H9 (cell line): ENCODE measurements at places on chromosomes 1 and 21. TPM values are rescaled to one million over a fixed set of nuclear protein-coding genes. Genes with fewer than 3 reads are reported as not detected.

- H3K27ac ChIP-seq: no peak overlapping the region
- no peak overlapping the region for H3K4me3 ChIP-seq
- no peak for DNase-seq
- H3K4me1 ChIP-seq: no peaks in the 10 kb centered on the region
Measured at GRCh38 chr1:197677752-197678295, 97.5 kb downstream of the DENND1B start.

SH2D5 gene
- 7.2 and 8.7 TPM in 2 replicates for total RNA-seq

- H3K4me1 ChIP-seq: no peaks in the 10 kb centered on the region
- no peak overlapping the region for H3K4me3 ChIP-seq
- peaks cover 47% of the 10 kb centered on the region for H3K36me3 ChIP-seq
- no peaks in the 10 kb centered on the region for H3K27me3 ChIP-seq
- no peak overlapping the region for H3K27ac ChIP-seq
- DNase-seq: no peak
Measured at GRCh38 chr1:117871013-117871412, 58.4 kb downstream of the GDAP2 start.

GRCh38 chr1:39640861-39641260, 1.4 kb upstream of the HEYL start:
- DNase-seq: no peak
- no peaks in the 10 kb centered on the region for H3K4me1 ChIP-seq
- no peak overlapping the region for H3K27ac ChIP-seq
- H3K36me3 ChIP-seq: no peaks in the 10 kb centered on the region
- peaks cover 10% of the 10 kb centered on the region; the same call in 1 of the 2 replicates for H3K27me3 ChIP-seq
- no peak overlapping the region for H3K4me3 ChIP-seq

SIPA1L2 gene
- total RNA-seq: 5.2 and 5.6 TPM in 2 replicates

MSH4 gene
- total RNA-seq: 0.53 and 0.63 TPM in 2 replicates

BTBD8 gene
- 1.4 and 1.7 TPM in 2 replicates for total RNA-seq

- no peak overlapping the region for H3K4me3 ChIP-seq
- no peak overlapping the region for H3K27ac ChIP-seq
- H3K36me3 ChIP-seq: no peaks in the 10 kb centered on the region
- H3K27me3 ChIP-seq: no peaks in the 10 kb centered on the region
- H3K4me1 ChIP-seq: no peaks in the 10 kb centered on the region; the same call in 1 of the 2 replicates
- DNase-seq: no peak
Measured at GRCh38 chr1:220330265-220330664, 58.0 kb upstream of the RAB3GAP2 start.

GRCh38 chr1:198845271-198845670, 206.4 kb downstream of the PTPRC start:
- no peaks in the 10 kb centered on the region for H3K36me3 ChIP-seq
- H3K4me1 ChIP-seq: no peaks in the 10 kb centered on the region
- no peaks in the 10 kb centered on the region for H3K27me3 ChIP-seq
- no peak overlapping the region for H3K4me3 ChIP-seq

GRCh38 chr1:214341932-214342331, 61.0 kb downstream of the SMYD2 start:
- peaks cover 13% of the 10 kb centered on the region for H3K36me3 ChIP-seq
- no peak for DNase-seq
- H3K27me3 ChIP-seq: no peaks in the 10 kb centered on the region
- H3K4me3 ChIP-seq: no peak overlapping the region
- no peak overlapping the region for H3K27ac ChIP-seq

- H3K36me3 ChIP-seq: peaks cover 7% of the 10 kb centered on the region
- DNase-seq: no peak
- H3K27ac ChIP-seq: no peak overlapping the region
- no peaks in the 10 kb centered on the region for H3K27me3 ChIP-seq
- no peak overlapping the region for H3K4me3 ChIP-seq
Measured at GRCh38 chr1:172724765-172725613, 66.1 kb downstream of the FASLG start.

- no peaks in the 10 kb centered on the region for H3K36me3 ChIP-seq
- no peak for DNase-seq
- peak overlapping the region; percentile 73 for H3K4me3 ChIP-seq
- no peak overlapping the region for H3K27ac ChIP-seq
Measured at GRCh38 chr1:19800076-19800804, 524 bp upstream of the TMCO4 start.

- H3K4me3 ChIP-seq: no peak overlapping the region
- no peak overlapping the region for H3K27ac ChIP-seq
- no peak for DNase-seq
- H3K4me1 ChIP-seq: no peaks in the 10 kb centered on the region
- H3K27me3 ChIP-seq: peaks cover 4% of the 10 kb centered on the region; the same call in 1 of the 2 replicates
- H3K36me3 ChIP-seq: peaks cover 18% of the 10 kb centered on the region
Measured at GRCh38 chr1:32864375-32865019, 6.2 kb downstream of the FNDC5 start.

GRCh38 chr1:28867850-28868249, 46.5 kb upstream of the EPB41 start:
- no peak overlapping the region for H3K4me3 ChIP-seq
- no peaks in the 10 kb centered on the region for H3K27me3 ChIP-seq
- DNase-seq: no peak

GRCh38 chr1:29251164-29252124, 15.1 kb downstream of the PTPRU start:
- no peaks in the 10 kb centered on the region for H3K27me3 ChIP-seq
- no peak overlapping the region for H3K27ac ChIP-seq
- H3K4me1 ChIP-seq: peaks cover 18% of the 10 kb centered on the region; the same call in 1 of the 2 replicates
- no peak for DNase-seq
- no peaks in the 10 kb centered on the region for H3K36me3 ChIP-seq

ZNF593OS gene
- total RNA-seq: not detected in 2 replicates

DNA sequence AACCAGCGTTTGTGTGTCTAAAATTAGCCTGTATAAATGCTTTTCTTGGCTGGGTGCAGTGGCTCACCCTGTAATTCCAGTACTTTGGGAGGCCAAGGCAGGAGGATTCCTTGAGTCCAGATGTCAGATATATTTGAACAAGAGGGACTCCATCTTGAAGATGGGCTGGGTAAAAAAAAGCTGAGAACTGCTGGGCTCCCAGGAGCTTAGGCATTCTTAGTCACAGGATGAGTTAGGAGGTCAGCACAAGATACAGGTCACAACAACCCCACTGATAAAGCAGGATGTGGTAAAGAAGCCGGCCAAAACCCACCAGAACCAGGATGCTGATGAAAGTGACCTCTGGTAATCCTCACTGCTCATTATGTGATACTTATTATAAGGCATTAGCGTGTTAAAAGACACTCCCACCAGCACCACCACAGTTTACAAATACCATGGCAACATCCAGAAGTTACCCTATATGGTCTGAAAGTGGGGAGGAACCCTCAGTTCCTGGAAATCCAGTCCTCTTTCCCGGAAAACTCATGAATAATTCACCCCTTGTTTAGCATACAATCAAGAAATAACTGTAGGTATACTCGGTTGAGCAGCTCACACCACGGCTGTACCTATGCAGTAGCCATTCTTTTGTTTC, 36.2 kb upstream of the ZNF496 start:
- no peak for DNase-seq
- no peaks in the 10 kb centered on the region for H3K27me3 ChIP-seq
- H3K4me3 ChIP-seq: no peak overlapping the region

LCE3E gene
- not detected in 2 replicates for total RNA-seq

DNA sequence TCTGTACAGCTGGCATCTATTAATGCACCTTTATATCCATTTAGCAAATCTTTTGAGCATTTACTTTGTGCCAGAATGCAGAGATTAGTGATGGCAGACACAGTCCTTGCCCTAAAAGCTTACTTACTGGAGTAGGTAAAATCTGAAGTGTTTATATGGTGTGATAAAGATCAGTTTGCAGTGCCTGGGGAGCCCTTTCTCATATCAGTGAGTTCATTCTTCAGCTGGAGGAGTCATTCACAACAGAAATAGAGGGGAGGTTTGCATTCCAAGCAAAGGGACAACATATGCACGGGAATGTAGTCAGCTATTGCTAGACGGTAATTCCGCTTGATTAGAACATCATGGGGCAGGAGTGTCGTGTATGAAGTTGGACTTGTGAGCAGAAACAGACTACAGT, 8.4 kb downstream of the SLC35F3 start:
- no peaks in the 10 kb centered on the region for H3K27me3 ChIP-seq
- no peak overlapping the region for H3K4me3 ChIP-seq
- H3K36me3 ChIP-seq: 0 out of 2 replicates have a peak, but pooled peaks cover 2% of the 10 kb centered on the region
- H3K27ac ChIP-seq: no peak overlapping the region

COL11A1 gene
- total RNA-seq: 7.0 and 7.5 TPM in 2 replicates

DNA sequence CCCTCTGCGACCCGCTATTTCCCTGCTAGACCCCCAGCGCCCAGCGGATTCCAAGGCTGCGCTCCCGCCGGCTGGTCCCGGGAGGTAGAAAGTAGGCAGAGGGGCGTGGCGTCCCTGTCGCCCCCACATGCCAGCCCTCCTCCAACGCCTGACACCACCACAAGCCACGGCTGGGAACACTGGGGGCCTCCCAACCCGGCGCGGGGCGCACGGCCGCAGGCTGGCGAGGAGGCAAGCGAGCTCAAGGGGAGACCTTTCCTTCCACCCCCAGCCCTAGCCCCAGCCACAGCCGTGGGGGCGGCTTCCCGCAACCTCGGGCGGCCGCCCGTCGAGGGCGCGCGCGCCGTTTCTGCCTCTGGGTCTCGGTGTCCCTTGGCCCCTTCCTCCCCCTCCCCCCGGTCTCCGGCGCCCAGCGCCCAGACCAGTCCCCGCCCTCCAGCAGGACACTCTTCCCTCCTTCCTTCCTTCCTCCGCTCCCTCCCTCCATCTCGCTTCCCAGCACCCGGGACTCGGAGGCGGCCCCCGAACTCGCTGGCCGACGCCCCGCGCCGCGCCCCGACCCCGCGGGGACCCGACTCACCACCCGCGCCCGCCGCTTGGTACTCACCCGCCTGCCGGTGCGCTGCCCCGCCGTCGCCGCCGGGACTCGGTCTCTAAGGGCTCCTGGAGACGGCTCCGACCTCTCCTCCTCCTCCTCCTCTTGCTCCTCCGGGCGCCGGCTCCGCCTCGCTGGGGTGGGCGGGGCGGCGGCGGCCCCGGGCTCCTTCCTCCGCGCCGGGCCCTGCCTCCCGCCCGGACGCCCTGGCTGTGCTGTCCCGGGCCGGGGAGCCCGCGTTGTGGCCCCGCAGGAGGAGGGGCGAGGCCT, at the start of gene GNG12:
TSS of gene GNG12 (minus strand) at position 731 of the 865 bp plus-strand sequence. CDS start 125,781 bp downstream, outside the sequence.
- no peaks in the 10 kb centered on the region; the same call in 1 of the 2 replicates for H3K4me1 ChIP-seq
- H3K27me3 ChIP-seq: peaks cover 4% of the 10 kb centered on the region
- peak; percentile 89 for DNase-seq
- no peak within 1 kb of the TSS for H3K27ac ChIP-seq
- no peaks in the 10 kb centered on the region; the same call in 2 of the 3 replicates for H3K36me3 ChIP-seq
- peak within 1 kb of the TSS; percentile 97 for H3K4me3 ChIP-seq

DNA sequence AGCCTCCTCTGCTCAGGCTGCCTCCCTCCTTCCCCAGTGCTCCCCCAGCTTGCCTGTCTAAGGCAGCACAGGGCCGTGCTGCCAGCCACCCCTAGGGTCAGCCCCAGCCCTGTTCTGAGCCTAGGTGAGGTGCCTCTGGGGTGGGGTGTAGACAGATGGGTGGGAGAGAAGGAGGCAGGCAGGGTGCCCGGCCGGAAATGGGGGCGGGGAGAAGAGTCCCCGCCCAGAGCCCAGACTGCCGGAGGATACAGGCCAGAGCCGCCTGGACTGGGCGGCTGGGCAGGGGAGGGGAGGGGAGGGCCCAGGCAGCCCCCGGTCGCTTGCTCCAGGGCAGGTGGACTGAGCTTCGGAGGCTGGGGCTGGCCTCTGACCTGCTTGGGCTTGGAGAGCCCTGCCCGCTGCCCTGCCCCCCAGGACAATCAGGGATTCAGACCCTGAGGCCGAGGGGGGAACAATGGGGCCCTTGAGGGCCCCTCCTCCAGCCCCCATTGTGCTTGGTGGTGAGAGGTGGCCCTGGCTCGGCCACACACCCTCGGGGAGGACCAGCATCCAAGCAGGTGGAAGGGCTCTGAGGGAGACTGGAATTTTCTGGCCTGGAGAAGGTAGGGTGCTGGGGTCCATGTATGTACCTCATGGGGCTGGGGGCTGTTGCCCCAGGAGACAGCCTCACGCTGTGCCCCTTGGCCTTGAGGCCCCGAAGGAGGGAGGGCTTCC, at the start of gene GJC2:
TSS of gene GJC2 (plus strand) at position 525 of the 714 bp plus-strand sequence. CDS start 7,829 bp downstream, outside the sequence.
- H3K36me3 ChIP-seq: no peaks in the 10 kb centered on the region
- no peak within 1 kb of the TSS for H3K27ac ChIP-seq
- no peak within 1 kb of the TSS for H3K4me3 ChIP-seq
- no peaks in the 10 kb centered on the region for H3K27me3 ChIP-seq
- peak; percentile 67 for DNase-seq

- no peak overlapping the region for H3K4me3 ChIP-seq
- H3K4me1 ChIP-seq: peaks cover 3% of the 10 kb centered on the region; the same call in 1 of the 2 replicates
- no peaks in the 10 kb centered on the region for H3K36me3 ChIP-seq
- DNase-seq: no peak
Measured at GRCh38 chr1:182785181-182785580, 4.4 kb upstream of the NPL start.

DNA sequence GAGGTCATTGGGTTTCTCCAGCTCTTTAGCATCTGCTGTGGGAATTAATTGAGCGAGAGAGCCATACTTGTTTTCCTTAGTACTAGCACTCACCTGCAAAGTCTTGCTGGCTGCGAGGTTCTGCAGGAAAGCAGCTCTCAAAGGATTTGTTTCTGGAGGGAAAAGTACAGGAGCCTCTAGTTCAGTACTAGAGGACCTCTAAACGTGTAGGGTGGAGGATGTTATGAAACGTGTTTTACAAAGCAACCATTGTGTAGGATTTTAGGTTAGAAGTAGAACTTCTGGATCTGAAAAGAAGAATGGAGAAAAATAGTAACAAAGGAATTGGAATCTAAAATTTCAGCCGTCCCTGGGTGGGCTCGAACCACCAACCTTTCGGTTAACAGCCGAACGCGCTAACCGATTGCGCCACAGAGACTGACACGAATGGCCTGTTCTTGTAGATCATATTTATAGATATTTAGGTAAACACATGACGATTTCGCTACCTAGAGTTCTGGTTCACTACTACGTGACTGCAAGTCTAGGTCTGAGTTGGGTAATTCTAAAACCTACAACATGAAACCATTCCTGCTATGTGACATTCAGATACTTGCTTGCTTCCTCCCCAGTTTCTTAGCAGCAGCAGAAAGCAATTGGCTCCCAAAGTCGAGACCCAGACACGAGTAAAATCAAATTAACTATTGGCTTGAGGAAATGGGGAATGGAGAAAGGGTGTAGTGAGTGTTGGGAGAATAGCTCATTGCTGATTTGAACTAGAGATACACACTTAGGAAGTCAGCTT, 60.2 kb upstream of the CFAP126 start:
- no peaks in the 10 kb centered on the region for H3K36me3 ChIP-seq
- H3K4me1 ChIP-seq: no peaks in the 10 kb centered on the region
- no peak overlapping the region for H3K27ac ChIP-seq
- peak; percentile 71 for DNase-seq
- peak overlapping the region; percentile 76 for H3K4me3 ChIP-seq

- no peaks in the 10 kb centered on the region for H3K27me3 ChIP-seq
- DNase-seq: peak; percentile 39
- peaks cover 6% of the 10 kb centered on the region; the same call in 1 of the 2 replicates for H3K4me1 ChIP-seq
- H3K36me3 ChIP-seq: no peaks in the 10 kb centered on the region
Measured at GRCh38 chr1:58620259-58620658, 43.2 kb upstream of the TACSTD2 start.

DNA sequence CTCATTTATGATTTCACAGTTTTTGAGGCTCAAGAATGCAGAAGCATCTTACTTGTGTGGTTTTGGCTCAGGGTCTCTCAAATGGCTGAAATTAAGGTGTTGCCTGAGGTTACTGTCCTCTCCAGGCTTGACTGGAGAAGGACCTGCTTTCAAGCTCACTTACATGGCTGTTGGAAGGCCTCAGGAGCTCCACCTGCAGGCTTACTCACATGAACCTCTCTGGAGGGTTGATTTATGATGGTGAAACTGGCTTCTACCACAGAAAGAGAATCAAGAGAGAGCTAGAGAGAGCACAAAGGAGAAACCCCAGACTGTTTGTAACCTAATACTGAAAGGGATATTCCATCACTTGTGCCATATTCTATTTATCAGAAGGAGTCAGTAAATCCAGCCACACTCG, 6.2 kb upstream of the KCNK2 start:
- no peak overlapping the region for H3K4me3 ChIP-seq
- no peaks in the 10 kb centered on the region for H3K4me1 ChIP-seq
- H3K27ac ChIP-seq: no peak overlapping the region
- no peaks in the 10 kb centered on the region for H3K36me3 ChIP-seq
